ENCODE measurements at places on chromosomes 13 and 19. TPM values are rescaled to one million over a fixed set of nuclear protein-coding genes. Genes with fewer than 3 reads are reported as not detected.

Gene OR10H3
- total RNA-seq: not detected

Gene KIR3DL2
- not detected for total RNA-seq

Gene CADM4
- total RNA-seq: 131 TPM

Gene HIF3A
- 137 TPM for total RNA-seq

Gene SIGLECL1
- total RNA-seq: not detected

Gene HIPK4
- total RNA-seq: not detected

Gene SERTAD3
- total RNA-seq: 6.3 TPM

Gene TRIP10
- 14.1 TPM for total RNA-seq

Gene IRS2
- total RNA-seq: 78.2 TPM

Gene NLRP13
- not detected for total RNA-seq

Gene SGCG
- total RNA-seq: 0.96 TPM

Gene CALR3
- total RNA-seq: not detected

Gene IL4I1
- total RNA-seq: 0.67 TPM

DNA sequence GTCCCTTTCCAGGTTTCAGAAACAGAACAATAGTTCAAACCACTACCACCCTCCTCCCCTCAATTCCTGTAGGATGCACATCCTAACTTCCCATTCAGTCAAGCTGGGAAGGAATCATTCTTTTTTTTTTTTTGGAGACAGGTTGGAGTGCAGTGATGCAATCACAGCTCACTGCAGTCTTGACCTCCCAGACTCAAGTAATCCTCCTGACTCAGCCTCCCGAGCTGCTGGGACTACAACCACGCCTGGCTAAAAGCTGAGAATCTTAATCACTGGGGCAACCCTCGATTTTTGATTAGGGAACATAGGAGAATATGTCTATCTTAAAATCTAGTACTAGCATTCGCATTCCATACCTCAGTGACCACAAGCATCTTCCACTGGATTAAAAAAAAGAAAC is 146.2 kb downstream of the ABCC4 start:
- no peak for DNase-seq

DNA sequence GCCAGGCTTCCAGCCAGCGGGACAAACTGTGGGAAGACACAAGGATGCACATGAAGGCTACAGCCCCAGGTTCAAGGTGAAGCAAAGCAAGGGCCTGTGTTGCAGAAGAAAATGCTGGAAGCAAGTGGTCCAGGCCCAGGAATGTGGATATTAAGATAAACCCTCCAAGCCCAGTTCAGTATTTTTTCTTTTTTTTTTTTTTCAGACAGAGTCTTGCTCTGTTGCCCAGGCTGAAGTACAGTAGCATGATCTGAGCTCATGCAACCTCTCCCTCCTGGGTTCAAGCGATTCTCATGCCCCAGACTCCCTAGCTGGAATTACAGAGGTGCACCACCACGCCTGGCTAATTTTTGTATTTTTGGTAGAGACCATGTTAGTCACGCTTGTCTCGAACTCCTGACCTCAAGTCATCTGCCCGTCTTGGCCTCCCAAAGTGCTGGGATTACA is 4.4 kb downstream of the PRDX2 start:
- DNase-seq: no peak

- DNase-seq: no peak
Observed at GRCh38 chr19:14516048-14516534, 2.1 kb downstream of the DNAJB1 start.

DNA sequence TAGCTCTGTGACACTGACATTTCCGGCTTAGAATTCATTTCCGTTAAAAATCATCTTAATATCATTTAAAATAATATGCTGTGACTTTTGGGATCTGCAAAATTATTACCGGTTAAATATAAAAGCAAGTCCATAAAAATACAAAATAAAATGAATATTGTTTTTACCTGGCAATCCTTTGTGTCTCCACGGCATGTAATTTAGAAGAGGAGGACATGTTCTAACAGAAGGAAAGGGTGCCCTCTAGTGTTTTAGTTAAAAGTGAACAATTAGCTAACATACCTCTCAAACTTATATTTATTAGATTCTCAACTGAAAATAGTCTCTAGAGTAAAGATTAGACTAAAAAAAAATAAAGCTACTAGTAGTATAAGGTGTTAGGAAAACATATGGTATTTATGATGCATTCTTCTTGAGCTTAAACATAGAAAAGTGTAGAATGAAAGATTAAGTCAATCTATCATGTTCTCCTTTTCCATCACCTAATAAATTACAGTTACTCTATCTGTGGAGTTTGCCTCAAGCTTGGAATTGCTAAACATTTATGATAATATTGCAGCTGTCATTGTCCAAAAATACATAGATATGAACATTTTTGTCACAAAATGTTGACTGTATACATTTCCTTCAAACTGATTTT is 676.7 kb upstream of the SPRY2 start:
- no peak for DNase-seq

GRCh38 chr13:30934381-30934780 is 1.9 kb downstream of the TEX26 start:
- DNase-seq: no peak

GRCh38 chr19:7757358-7757757 is 5.7 kb upstream of the CLEC4M start:
- no peak for DNase-seq

- DNase-seq: no peak
Observed at GRCh38 chr19:6274756-6275155, 5.0 kb downstream of the MLLT1 start.

DNA sequence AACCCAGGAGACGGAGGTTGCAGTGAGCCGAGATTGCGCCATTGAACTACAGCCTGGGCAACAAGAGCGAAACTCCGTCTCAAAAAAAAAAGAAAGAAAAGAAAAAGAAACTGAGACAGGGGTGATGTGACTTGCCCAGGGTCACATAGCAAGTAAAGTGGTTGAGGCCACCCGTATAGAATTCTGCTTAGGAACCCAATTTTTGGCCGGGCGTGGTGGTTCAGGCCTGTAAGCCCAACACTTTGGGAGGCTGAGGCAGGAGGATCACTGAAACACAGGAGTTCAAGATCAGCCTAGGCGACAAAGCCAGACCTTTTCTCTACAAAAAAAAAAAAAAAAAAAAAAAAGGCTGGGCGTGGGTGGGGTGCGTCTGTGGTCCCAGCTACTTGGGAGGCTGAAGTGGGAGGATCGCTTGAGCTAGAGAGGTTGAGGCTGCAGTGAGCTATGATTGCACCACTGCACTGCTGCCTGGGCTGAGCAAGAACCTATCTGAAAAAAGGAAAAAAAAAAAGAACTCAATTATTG is 1.3 kb downstream of the SNRPA start:
- no peak for DNase-seq

DNA sequence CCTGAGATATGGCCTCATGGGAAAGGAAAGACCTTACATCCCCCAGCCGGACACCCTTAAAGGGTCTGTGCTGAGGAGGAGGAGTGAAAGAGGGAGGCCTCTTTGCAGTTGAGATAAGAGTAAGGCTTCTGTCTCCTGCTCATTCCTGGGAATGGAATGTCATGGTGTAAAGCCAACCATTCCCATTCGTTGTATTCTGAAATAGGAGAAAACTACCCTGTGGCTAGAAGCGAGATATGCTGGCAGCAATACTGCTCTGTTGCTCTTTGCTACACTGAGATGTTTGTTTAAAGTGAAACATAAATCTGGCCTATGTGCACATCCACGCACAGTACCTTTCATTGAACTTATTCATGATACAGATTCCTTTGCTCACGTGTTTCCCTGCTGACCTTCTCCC is 783 bp upstream of the ZNF587B start:
- no peak for DNase-seq

GRCh38 chr13:20544201-20544923 is 18.7 kb upstream of the CRYL1 start:
- no peak for DNase-seq

GRCh38 chr19:38384209-38385027 is 3.4 kb downstream of the GGN start:
- DNase-seq: no peak

DNA sequence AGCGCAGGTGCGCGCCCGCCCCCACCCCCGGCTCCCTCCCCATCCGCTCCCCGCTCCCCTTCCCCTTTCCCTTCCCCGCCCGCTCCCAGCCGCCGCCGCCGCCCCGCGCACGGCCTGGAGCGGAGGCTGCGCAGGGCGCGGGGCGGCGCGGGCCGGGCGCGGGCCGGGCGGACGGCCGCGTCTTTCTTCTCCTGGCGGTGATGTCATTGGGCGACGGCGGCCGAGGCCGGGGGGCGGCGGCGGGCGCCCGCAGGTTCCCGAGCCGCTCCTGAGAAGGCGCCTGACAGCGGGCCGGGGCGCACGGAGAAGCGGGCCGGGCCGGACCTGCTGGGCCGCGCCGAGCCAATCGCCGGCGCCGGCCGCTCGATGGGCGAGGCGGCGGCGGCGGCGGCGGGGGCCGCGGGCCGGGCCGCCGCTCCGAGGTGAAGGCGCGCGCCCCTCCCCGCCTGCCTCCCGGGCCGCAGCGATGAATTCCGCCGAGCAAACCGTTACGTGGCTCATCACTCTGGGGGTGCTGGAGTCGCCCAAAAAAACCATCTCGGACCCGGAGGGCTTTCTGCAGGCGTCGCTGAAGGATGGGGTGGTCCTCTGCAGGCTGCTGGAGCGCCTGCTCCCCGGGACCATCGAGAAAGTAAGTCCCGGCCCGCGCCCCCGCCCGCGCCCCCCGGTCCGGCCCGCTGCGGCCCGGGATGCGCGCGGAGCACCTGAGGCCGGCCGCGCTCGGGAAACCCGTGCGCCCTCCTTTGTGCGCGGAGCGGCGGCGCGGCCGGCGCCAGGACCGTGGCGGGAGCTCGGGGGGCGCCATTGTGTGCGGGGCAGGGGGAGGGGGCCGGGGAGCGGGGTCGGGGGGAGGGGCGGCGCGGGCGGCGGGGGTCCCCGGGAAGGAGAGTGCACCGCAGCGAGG is at the start of gene ARHGEF7:
Gene ARHGEF7 (plus strand): TSS at position 250 of the 904 bp plus-strand sequence. CDS start 217 bp downstream, at position 467.
- no peak for DNase-seq

DNA sequence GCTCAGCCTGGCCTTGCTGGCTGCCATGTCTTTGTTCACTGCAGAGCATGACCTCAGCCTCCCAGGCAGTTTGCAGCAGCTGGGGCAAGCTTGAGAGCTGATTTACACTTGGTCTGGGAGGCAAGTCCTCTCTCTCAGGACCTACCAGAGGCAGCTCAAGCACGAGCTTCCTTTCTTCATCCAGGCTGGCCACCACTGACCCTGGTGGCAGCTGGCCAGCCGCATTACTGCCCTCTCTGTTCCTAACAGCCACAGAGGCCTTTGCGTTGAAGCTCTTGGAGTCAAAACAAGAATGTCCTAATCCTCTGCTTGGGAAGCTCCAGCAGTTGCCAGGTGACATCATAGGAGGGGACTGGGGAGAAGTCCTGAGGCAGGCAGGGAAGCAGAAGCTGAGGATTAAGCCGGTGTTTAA is 85.7 kb downstream of the NUFIP1 start:
- DNase-seq: no peak

- peak; percentile 84 for DNase-seq
Observed at GRCh38 chr13:51797664-51798488, 6.1 kb downstream of the DHRS12 start.

- peak; percentile 48 for DNase-seq
Observed at GRCh38 chr13:32538143-32538620, 413 bp downstream of the N4BP2L2 start.

GRCh38 chr13:31286930-31287329 is 87.2 kb downstream of the B3GLCT start:
- DNase-seq: no peak

GRCh38 chr13:28540612-28541011 is 45.7 kb upstream of the FLT1 start:
- no peak for DNase-seq

DNA sequence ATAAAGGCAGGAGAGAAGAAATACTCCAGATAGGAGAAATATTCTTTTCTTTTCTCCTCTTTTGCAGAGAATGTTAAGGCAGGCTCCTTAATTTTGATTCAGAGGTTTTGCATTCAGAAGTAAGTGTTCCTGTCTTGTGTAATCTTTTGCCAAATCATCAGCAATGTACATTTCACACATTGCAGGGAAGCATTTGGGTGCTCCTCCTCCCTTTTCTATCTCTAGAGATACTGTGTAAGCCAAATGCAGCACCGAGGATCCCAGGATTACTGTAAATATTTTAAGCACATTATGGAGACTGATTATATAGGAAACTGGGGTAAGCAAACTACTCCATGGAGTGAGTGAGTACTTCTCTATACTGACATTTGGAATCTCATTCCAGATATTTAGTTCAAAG is 7.2 kb downstream of the ATP8A2 start:
- no peak for DNase-seq

GRCh38 chr19:44740351-44740824 is 8.1 kb upstream of the BCL3 start:
- no peak for DNase-seq

DNA sequence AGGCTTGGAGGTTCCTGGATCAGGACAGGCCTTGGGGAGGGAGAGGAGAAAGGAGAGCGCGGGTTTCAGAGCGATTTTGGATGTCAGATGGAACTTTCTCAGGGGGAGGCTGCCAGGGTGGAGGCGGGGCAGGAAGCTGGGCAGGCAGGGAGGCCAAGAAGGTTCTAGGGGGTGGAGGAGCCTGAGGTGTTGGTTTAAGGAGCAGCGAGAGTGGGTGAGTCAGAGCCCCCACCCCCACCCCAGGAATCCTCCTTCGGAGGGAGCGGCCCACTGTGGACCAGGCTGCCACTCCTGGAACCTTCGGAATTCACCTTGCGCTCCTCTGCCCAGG is 15.9 kb upstream of the NOP53 start:
- no peak for DNase-seq

DNA sequence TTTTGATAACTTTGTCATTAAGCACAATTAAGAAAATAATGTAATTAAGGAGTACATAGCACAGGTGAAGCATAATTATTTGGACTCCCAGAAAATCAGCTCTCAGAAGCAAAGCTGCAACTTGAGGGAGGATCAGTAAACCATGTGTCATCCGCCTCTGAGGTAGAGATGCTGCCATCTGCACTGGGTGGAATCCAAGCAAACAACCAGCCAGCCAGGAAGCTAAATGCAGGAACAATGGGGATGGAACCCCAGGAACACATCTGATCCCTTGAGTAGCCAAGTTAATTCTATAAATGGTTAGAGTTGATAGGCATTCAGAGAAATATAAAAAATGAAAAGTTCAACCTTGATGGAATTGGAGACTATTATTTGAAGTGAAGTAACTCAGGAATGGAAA is 520.2 kb downstream of the RFC3 start:
- no peak for DNase-seq

DNA sequence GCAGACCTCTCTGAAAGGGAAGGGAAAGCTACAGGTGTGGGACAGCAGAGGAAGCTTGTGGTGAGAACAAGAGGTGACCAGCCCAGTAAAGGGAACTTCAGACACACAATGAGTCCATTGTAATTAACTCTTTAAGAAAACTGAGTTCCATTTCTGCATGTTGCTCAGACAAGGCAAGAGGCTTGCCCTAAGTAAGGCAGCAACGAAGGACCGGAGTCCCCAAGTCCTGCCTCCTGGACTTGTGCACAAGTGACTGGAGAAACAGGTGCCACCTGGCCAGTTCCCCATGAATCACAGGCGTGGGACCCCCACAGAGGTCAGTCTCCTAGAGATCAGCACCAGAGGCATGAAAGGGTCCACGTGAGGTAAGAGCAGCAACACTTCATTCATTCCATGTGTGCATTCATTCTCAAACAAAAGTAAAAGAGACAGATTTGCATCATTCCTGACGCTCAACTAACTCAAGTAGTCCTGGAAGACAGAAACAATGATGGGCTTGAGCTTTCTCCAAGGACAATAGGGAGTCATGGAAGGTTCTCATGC is 14.7 kb upstream of the SIGLEC6 start:
- no peak for DNase-seq

- no peak for DNase-seq
Observed at GRCh38 chr19:31348481-31349159, 616 bp downstream of the TSHZ3 start.

GRCh38 chr13:33550885-33551284 is 265.3 kb upstream of the STARD13 start:
- DNase-seq: no peak
